Neural crest cell (in vitro differentiated cells): ENCODE measurements at places on chromosomes 3 and 15.

DNA sequence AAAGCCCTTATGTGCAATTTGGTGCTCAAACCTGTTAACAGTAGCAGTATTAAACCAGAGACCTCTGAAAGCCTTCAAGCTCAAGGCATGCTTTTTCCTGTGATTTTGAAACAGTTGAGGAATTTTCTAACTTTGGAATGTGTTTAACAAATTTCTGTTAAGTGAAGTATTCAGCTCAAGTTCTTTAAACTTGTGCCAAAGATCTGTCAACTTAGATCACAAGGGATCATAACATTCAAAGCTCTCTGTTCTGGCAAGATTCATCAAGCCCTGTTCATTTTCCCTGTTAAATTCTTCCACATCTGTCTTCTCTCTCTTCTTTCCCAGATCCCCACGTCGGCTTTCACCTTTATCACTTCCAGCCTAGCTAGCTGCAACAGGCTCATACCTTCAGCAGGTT is 28.8 kb upstream of the RYK start:
- DNase-seq, result no peak

GRCh38 chr3:153448151-153448829 is 286.3 kb downstream of the RAP2B start:
- DNase-seq, result no peak

DNA sequence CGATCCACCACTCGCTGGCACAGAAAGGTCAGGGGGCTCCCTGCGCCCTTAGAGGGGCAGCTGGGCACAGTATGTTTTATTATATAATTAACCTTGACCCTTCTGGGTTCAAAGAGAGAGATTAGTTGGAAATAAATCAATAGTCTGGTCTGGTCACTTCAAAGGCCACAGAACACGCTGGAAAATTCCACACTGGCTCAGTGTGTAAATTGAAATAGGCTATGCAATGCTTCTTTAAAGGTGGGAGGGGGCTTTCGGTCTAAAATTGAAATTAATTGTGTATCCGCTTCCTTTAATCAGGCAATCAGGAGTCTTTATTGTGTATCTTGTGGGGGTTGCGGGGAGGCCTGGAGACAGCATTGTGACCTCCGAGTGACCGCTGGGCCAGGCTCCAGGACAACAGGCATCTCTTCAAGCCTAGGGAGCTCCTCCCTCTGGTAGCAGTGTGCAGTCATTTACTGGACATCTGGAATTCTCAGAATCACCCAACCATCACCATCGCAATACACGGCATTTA is 8.0 kb downstream of the RNU5B-1 start:
- no peak for DNase-seq

DNA sequence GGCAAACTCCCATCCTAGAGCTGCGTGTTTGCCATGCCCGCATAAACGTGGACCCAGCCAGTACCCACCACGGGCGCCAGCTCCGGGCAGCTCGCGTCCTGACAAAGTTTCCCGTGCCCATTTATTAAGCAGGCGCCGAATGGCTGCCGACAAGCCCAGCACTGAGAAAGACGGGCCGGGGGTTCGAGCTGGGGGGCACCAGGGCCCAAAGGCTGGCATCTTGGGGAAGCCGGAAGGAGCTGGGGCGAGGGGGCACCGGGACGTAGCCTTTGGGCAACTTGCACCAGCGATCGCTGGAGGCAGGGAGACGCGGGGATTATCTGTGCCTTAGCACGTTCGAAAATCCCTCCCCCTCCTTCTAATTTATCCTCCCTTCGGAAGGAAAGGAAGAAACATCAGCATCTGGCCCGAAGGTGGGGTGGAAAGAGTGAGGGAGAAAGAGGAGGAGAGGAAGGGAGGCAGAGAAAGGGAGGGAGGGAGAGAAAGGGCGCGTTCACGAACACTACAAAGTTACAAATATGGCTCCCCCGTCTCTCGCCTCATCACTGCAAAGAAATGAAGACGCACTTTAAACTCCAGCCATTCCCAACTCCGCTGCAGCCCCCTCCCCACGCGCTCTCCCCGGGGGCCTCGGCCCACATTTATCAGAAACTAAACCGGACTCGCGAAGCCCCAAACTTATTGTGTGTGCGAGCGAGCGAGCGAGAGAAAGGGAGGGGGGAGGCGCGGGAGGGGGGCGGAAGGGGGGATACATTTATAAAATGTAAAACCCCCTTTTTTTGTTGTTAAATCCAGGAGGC is 1.0 kb downstream of the ANP32A start:
- DNase-seq, result peak; percentile 39

- no peak for DNase-seq
Observed at GRCh38 chr3:140530131-140530530, 147.7 kb upstream of the TRIM42 start.

GRCh38 chr3:175655351-175655750 is 796.2 kb downstream of the NAALADL2 start:
- DNase-seq, result no peak

- DNase-seq, result no peak
Observed at GRCh38 chr15:53160092-53160704, 370.1 kb upstream of the ONECUT1 start.

DNA sequence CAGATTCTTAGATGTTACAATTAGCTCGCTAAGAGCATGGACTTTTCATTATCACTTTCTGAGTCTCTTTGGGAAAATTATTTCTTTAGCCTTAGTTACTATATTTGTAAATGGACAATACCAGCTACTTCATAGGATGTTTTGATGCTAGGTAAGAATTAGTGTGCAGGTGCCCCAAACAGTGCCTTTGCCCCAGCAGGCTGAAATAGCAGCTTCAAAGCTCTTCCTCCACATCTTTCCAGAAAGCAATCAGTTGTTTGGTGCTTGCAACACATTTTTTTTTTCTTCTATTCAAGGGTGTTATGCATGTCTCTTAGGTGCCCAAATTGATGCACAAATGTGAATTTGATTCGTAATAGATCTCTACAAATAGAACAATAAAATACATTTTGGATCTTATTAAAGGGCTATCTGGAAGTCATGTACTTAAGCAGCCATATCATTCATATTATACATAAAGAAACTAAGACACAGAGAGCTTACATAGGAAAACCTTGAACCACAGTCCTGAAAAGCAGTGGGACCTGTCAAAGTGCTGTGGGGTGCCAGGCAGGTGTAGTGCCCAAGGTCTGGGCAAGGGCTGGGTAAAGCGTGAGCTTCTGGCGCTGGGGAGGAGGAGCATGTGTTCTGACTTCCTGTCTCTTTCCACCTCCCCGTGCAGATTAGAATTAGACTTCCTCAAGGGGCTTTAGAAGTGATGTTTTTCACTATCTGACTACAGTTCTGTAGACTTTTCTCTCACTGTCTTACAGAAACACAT is 62.9 kb downstream of the FNDC3B start:
- DNase-seq, result no peak

GRCh38 chr15:63553388-63553791 is 43.8 kb upstream of the FBXL22 start:
- DNase-seq, result no peak

DNA sequence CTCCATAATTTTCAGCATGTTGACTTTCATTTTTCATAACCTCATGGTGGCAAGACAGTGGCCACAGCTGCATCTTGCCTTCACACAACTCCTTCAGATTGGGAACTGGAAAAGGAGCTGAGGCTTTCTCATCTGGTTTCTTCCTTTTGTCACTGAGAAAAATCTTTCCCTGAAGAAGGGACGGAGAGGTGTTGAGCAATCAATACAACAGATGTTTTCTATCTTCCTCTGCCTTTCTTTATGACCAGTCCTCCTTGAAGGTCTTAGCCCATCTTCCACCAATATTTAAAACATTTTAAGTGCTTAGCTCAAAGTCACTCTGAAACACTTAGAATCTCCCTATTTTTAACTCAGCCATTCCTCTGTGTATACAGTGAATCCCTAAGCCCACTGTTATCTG is 11.9 kb downstream of the ZNF660 start:
- DNase-seq, result no peak

DNA sequence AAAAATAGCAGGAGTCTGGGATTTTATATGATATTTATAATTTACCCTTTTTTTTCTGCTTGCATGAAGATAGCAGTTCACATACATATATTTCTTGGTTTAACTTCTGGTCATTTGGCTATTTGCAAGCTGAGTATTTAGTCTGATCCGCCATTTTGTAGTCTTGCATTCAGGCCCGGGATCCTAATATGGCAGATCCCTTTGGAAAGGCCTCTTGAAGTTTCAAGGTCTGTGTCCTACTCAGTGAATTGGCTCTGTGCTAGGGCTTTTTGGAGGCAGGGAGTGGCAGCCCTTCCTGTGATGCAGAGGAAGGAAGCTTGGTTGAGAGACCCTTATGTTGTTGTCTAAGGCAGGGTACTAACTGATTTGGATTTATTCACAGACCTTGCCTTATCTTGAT is 2.9 kb downstream of the SNRPN start:
- no peak for DNase-seq

- DNase-seq, result no peak
Observed at GRCh38 chr3:114706591-114707232, 412.9 kb downstream of the TIGIT start.

- DNase-seq, result peak; percentile 35
Observed at GRCh38 chr15:63323798-63324563, 46.6 kb downstream of the APH1B start.

DNA sequence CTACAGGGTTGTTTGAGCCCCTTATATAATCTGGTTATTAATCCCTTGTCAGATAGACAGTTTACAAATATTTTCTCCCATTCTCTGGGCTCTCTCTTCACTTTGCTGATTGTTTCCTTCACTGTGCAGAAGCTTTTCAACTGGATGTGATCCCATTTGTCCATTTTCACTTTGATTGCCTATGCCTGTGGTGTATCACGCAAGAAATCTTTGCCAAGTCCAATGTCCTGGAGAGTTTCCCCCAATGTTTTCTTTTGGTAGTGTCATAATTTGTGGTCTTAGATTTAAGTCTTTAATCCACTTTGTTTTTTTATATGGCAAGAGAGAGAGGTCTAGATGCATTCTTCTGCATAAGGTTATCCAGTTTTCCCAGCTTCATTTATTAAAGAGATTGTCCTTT is 40.7 kb downstream of the XXYLT1 start:
- no peak for DNase-seq

DNA sequence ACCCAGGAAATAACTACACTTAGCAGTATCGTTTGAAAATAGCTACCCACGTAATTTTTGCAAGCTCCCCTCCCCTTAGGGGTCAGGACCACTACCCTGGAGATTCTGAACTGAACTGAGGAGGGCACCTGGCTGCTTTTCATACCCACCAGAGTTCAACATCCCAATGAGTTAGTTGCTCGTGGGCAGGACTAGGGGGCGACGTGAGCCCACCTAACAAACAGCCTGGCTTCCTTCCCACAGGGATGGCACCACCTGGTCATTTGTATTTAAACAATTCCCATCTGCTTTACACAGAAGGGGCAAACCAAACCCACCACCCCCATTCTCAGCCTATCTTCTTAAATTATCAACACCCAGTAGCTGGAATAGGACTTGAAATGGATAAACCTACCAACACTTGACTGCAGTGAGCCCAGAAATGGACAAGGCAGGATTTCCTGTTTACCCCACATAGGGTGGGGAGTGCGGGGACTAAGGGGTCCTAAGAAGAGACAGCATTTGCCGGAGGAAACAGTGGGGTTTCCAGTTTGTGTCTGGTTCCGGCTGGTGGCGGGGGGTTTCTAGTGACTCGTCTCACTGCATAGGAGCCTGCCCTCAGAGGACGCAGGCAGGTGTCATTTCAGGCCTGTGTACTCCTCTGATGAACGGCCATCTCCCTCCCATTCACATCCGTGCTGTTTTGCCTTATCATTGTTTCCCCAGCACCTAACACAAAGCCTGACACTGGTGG is 11.6 kb upstream of the VGLL4 start:
- no peak for DNase-seq

GRCh38 chr3:52248816-52249547 is 3.4 kb downstream of the PPM1M start:
- DNase-seq, result no peak

DNA sequence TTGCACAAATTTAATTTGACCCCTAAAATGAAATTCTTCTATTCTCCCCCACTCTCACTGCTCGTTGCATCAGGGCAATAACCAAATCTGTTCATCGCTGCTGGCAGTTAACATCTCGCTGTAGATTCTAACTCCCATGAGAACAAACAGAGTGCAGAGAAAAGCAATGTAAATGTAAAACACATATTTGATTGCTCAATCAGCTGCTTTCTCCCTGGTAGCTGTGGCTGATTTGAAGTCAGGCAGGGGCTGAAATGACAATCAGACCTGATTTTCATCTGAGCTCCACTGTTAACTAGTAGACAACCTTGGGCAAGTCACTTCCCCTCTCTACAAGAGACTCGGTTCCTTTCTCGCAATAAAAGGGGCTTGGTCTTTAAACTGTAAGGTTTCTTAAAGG is 119.8 kb upstream of the CPNE4 start:
- DNase-seq, result no peak

- DNase-seq, result no peak
Observed at GRCh38 chr3:156330415-156330814, 210.0 kb downstream of the KCNAB1 start.

GRCh38 chr3:61724183-61724582 is 162.8 kb downstream of the PTPRG start:
- no peak for DNase-seq

DNA sequence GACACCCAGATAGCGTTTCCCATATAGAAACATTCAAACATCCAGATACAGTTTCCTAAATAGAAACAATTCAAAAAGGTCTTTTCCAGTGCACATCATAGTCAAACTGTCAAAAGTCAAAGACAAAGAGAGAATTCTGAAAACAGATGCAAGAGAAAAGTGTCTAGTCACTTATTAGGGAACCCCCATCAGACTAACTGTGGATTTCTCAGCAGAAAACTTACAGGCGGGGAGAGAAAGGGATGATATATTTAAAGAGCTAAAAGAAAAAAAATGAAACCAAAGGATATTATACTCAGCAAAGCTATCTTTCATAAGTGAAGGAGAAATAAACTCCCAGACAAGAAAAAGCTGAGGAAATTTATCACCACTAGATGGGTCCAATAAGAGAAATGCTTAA is 22.3 kb upstream of the CX3CR1 start:
- DNase-seq, result no peak

GRCh38 chr15:48029642-48030041 is 91.1 kb upstream of the SLC24A5 start:
- no peak for DNase-seq

DNA sequence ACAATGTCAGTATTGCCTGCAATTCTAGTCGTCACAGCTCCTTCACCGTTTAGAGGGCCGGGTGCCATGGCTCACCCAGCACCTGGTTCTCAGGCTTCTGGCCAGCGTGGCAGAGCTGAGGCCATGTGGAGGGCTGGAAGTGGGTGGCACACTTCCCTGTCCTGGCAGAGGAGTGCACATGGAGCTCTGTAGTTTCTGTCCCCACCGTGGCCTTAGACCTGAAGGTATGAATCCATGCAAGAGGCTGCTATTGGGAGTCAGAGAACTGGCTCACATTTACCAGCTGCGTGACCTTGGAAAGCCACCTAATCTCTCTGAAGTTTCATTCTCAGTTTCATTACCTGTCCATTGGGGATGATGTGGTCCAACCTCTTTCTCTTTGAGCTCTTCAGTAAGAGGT is 22.2 kb downstream of the EPHB1 start:
- no peak for DNase-seq

- DNase-seq, result no peak
Observed at GRCh38 chr3:77412584-77412983, 372.7 kb downstream of the ROBO2 start.

DNA sequence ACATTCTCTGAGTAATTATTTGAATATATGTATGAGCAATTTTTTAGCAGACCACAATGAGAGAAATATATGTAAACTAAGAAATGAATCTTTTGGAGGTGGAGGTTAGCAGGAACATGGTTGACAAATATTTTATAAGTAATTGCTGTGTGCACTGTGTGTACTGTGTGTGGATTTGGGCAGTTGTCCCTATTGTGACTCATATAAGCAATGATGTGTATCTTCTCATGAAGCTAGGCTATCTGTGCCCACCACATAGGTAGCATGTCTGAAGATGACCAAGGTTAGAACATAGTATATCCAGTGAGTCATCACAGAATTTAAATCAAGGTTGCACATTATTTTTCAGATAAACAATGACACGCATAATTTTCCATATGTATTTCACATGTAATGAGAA is 713.9 kb upstream of the GBE1 start:
- no peak for DNase-seq
